CD4-positive, alpha-beta T cell treated with Interleukin-6 at 100 ng/mL for 8 hours (primary cell): ENCODE measurements at places on chromosomes 1 and 21.
A peak's percentile ranks its signal among the peaks of the same experiment; 100 is the strongest.

DNA sequence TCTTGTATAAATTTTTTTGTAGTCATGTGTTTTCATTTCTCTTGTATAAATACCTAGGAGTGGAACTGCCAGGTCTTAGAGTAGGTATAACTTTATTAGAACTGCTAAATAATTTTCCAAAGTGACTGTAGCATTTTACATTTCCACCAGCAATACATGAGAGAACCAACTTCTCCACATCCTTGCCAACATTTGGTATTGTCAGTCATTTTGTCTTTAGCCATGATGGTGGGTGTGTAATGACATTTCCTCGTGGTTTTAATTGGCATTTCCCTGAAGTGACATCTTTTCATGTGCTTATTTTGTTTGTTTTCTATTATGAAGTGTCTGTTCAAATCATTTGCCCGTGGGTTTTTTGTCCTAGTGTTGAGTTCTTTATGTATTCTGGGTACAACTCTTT is 29.7 kb downstream of the ZBTB8A start:
- no peak for DNase-seq

DNA sequence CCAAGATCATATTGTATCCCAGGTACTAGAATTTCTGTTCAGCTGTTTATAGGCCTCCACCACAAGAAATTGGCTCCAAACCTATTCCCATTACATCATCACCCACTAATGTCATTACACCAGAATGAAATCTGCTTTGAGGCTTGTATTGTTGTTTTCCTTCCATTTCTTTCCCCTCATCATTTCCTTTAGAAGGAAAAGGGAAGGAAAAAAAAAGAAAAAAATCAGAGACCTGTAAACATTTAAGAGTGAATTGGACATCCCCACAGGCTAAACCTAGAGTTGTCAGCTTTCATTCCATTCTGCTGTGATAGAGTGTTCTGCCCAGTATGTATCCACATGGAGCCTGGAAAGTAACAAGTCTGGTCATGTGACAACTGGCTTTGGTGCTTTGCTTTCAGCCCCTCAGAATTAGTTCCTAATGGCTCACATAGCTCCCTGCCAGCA is 44.6 kb downstream of the NFYC start:
- no peak for DNase-seq

DNA sequence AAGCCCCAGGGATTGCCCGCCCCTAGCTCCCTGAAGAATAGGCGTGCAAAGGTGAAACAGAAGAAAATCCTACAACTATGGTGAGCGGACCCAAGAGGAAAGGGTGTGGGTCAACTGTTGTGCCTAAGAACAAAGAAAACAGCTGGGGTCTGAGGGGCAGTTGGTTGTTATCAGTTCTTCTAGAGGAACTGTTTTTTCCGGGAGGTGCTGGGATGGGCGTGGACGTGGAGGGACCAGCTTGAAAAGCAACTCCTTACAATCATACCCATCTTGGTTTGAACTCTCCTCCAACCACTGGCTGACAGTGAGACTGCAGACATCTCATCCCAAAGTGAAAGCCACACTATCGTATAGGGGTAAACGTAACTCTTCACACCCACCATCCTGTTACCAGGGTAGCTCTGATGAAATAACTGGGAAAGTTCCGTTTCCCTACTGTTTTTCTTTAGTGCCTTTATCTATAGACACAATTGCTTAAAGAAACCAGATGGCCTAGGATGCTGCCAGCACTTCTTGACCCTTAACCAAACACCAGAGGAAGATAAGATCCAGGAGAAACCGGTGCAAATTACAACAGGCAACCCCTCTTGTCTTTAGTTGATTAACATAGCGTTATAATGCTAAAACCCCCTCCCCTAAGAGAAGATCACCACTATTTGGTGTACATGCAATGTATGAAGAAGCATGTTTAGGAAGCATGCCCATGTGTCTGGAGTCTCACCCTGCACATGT is 25.6 kb upstream of the FAM89A start:
- no peak for DNase-seq

DNA sequence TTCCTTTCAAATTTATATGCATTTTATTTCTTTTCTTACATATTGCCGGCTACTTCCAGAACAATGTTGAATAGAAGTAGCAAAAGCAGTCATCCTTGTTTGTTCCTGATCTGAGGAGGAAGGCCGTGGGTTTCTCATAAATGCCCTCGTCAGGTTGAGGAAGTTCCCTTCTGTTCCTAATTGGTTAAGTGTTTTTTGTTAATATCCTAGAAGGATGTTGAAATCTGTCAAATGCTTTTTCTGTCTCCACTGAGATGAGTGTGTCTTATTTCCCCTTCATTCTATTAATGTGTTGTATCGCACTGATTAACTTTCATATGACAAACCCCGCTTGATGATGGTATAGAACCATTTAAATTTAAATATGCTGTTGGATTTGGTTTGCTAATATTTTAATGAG is 15.4 kb downstream of the TTLL10 start:
- DNase-seq, result no peak

DNA sequence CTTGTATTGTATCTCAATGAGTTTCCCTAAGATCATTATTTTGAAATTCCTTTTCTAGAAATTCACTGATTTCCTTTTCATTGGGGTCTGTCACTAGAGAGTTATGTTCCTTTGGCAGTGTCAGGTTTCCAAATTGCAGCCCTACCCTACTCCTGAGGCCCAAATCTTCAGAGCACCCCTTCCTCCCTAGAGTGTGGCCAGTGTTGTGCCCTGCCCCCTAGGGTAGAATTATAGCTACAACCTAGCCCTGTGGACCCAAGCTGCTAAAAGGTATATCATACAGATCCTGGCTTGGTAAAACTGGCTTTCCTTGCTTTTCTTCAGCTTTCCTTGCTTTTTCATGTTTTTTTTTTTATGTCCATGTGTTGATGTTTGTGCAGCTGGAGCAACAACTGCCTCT is 60.7 kb downstream of the DIPK1A start:
- no peak for DNase-seq

- no peak for DNase-seq
Observed at GRCh38 chr1:23167353-23168078, 1.1 kb downstream of the LUZP1 start.

DNA sequence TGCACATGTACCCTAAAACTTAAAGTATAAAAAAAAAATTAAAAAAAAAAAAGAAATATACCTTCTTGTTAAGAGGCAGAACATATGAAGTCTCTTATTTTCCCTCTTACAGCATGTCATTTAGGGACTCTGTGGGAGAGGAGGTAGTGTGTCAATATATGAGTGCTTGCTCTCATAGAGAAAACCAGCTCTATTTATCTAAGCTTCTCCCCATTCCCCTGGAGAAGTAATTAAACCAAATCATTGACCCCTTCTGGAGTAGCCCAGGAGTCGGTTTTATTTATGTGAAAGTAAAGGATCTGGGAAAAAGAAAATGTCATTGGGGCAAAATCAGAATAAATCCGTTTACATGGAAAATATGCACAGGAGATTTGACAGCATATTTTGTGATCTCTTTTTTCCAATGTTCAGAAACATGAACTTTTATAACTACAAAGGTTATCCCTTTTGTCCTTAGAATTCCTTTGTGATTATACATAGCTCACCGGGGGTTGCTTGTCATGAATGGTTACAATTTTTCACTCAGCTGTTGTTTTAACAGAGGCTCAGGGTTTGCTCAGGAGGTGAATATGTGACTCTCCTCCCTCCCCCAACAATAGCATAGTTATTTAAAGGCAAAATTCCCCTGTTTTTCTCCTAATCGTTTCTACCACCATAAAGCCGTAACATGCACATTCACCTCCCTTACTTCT is 114.5 kb upstream of the C1orf21 start:
- DNase-seq, result no peak

DNA sequence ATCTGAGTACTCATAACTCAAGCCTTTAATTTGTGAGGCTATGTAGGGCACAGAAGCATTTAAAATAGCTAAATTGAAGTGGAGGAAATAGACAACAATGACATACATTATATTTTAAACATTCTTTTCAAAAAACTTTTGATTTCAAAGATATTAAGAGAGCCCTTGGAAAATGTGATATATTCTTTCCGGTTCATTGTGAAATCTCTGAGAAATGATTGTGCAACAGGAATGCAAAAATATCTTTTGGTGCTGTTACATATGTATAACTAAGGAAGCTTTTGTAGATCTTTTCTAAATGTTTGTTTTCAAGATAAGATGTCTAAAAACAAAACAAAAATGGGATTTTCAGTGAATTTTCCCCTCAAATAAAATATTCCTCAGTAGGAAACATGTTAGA is 185.2 kb downstream of the LEPR start:
- DNase-seq, result no peak

DNA sequence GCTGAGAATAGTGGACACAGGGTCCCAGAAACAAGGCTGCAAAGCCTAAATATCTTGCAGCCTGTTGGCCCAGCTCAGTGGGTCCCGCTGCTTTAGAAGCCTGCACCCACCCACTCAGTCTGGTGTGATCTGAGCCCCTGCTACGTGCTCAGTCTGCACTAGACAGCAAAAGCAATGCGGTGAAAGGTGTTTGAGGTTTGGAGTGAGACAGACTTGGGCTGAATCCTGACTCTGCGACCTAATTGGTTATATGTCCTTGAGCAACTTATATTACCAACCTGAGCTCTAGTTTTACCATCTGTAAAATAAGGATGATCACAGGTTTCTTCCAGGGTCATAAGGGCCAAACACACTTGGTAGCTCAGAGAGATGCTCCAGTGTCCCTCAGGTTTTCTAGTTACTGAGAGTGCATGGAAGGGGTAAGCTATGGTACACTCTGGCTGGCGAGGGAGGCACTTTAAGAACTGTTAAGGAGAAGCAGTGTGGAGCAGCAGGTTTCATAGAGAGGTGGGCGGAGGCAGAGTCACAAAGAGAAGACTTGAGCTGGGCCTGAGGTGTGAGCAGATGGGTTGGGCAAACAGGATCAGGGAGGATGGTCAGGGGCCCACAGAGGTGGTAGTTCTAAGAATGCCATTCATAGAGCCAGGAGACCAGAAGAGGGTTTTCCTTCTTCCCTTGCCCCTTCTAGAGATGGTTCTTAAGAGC is 10.1 kb downstream of the TMEM200B start:
- no peak for DNase-seq

DNA sequence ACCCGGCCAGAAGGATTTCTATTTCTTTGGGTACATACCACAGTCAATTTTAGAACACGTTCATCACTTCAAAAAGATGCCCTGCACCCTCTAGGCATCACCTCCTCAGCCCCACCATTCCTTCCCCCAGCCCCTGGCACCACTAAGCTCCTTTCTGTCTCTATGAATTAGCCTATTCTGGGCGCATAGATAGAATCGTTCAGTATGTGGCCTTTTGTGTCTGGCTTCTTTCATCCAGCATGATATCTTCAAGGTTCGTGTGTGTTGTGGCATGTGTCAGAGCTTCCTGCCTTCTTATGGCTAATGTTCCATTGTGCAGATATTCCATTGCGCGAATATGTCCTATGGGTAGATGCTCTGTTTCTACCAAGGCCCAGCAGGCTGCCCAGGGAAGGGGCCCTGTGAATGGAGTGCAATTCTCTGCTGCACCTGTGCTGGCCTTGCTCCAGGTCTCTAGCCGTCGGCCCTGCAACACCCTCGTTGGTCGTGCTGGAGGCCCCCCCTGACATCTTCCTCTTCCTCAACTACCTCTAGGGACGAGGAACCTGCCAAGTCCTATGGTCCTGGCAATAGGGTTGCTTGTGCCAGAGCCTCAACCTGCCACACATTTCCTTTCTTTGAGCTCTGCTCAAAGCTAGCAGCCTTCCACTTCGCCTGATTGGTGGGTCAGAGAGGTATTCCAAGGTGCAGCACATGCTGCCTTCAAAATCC is 113.5 kb downstream of the RIPK4 start:
- no peak for DNase-seq

DNA sequence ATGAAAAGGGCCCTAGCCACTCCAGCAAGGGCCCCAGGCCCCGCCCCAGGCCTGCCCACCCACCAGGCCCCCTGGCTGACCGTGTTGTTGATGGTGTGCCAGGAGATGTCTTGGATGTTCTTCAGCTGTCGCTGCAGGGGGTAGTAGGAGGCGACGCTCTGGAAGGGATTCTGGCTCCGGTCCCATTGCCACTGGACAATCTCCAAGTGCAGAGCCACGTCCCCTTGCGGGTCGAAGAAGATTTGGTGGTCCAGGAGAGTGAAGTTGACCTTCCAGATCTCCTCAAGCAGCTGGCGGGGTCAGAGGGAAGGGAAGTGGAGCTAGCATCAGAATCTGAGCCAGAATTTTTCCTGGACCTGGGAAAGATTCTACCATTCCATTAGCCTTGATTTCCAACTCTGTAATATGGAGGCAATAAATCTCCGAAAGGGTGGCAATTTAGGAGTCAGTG is 10.2 kb downstream of the TAS1R2 start:
- no peak for DNase-seq

DNA sequence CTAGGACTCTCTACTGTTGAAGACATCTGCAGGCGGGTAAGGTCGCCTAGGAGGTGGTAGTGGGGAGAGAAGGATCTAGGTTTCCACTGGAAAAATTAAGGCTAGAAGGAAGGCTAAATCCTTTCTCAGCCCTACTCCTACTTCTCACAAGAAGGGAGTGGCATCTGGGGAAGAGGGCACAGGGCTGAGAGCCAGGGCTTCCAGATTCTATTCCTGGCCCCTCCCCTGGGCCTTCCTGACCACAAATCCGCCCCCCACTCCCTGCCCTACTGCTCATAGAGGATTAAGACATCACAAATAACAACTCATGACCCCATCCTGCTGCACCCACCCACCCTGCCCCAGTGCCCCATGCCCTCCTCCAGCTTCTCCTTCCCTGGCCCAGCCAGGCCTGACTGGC is 2.5 kb downstream of the PHLDA3 start:
- DNase-seq, result no peak

DNA sequence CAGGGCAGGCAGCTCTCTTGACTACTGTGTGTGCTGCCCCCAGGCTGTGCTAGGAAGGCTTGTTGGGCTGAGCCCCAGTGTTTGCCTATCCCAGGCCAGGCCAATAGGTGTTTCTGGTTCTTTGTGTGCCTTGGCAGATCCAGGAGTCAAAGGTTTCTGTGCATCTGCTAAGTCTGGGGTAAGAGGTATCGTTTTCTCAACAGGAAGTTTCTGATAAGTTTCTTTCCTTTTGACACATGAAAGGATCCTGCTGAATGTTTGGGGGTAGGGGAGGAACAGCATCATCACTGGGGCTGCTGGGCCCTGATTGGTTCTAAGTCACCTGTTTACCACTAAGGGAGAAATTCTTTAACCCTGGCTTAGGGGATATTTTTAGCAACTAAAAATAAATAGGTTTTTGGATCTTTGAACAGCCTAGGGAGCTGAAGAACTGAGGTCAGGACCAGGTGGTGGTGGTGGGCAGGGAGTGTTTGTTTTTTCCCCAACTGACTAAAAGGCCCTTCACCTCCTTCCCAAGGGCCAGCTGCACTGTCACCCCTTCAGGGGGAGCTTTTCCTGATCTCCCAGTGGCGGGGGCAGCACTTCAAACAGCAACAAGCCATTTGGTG is 85.1 kb downstream of the KCNN3 start:
- peak; percentile 80 for DNase-seq

DNA sequence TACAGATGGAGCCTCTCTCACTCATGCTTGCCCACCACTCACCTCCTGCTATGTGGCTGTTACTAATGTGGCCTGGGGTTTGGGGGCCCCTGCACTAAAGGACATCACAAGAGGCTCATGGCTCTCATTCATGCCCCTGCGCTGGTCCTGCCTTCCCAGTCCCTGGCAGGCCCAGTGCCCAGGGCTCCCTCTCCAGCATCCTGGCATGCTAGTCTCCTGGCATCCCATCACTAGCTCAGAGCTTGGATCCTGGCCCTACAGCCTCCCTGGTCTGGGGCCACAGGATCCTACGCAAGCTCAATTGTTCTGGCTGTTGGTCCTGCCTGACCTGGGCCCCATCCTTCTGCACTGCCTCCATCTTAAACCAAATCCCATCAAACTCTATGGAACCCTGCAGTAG is 685.4 kb downstream of the PTPRU start:
- no peak for DNase-seq

- DNase-seq, result no peak
Observed at GRCh38 chr1:70117046-70117445, 88.3 kb downstream of the LRRC40 start.
